Progenitor cell of endocrine pancreas (in vitro differentiated cells): ENCODE measurements at places on chromosomes 16 and 17.

DNA sequence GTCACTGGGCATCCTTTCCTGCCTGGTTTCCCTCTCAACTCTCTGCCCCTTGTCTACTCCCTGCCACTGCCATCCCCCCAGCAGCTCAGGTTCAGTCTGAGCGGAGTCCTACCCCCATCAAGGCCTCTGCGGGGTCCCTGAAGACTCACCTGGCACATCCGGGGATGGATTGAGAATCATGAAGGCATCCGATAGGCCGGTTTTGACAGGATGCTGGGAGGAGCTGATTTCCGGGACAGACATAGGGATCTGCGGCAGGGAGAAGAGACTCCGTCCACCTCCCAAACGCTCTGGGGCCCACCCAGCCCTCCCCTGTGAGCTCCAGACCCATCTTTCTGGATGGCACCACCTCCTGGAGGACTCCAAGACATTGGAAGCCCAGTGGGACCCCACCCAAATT, 45.7 kb downstream of the PLXDC1 start:
- DNase-seq = no peak

DNA sequence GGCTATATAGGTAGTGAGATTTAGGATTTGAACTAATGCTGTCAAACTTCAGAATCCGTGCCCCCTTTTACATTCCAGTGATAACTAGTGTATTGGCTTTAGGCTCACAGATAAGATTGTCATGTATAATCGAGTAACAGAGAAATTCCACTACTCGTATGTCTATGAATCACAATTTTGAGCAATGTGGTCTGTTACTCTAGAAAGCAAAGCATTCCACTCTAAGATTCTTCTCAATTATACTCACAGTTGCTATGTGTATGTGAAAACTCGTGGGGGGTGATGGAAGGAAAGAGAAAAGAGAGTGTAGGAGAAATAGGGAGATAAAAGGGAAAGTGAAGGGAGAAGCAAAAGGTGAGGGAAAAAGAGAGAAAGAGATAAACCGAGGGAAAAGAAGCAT, 1175.1 kb upstream of the GOT2 start:
- DNase-seq = no peak

DNA sequence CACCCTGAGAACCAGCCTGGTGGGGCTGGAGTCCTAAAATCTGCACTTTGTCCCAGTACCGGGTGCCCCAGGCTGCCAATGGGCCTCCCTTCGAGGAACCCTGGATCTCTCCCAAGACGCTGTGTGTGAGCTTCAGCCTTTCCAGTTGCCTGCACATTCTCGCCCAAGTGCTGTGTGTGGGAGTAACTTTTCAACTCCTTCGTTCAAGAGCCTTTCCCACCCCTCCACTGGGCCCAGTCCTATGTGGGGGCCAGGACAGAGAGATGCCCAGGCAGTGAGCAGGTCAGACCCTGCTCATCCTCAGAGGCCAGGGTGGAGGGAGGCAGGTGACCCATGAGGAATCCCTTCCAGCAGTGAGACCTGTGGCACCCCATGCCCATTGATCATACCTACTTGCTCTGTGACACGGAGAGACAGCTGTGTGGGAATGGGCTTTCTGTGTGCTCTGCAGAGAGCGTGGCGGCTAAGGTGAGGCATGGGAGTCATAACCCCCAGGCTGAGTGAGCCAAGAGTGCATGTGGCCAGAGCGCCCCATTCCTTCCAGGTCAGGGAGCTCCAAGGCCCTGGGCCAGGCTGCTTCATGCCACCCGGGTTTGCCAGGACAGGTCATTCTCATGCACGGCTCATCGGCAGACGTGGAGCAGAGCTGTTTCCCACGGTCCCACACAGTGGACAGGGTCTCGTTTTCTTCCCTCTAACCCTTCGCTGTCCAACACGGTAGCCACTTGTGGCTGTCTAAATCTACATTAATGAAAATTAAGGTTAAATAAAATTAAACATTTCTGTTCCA, 154.4 kb downstream of the CLEC16A start:
- no peak for DNase-seq

DNA sequence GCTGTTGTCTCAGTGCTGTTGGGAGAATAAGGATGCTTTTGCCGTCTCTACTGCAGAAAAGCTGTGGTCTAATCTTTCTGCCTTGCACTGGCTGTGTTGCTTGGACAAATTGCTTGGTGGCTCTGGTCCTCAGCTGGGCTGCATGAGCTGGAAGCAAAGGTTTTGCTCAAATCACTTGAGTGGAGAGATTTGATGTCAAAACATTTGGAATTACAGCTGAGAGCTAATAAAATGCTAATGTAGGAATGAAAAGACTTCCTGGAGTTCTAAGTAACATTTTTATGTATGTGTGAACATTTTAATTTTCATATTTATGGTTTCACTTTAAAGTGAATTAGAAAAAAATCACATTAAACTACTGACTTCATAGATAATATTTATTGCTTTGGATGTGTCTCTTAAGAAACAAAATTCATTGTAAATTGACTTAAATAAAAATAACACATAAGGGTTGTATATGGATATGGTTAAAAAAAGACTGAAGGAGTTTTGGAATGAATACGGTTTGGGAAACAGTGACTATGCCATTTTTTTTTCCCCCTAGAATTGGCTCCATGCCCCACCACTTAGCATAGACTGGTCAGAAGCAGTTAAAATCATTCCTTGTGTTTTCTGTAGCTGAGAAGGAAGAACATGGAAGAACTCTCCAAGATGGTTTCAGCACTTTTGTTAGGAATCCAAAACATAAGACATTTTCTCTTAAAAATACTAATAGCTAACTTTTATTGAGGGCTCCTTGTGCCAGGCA, 39.2 kb upstream of the FAM20A start:
- no peak for DNase-seq

- no peak for DNase-seq
Measured at GRCh38 chr16:53744449-53744848, 40.5 kb downstream of the FTO start.

DNA sequence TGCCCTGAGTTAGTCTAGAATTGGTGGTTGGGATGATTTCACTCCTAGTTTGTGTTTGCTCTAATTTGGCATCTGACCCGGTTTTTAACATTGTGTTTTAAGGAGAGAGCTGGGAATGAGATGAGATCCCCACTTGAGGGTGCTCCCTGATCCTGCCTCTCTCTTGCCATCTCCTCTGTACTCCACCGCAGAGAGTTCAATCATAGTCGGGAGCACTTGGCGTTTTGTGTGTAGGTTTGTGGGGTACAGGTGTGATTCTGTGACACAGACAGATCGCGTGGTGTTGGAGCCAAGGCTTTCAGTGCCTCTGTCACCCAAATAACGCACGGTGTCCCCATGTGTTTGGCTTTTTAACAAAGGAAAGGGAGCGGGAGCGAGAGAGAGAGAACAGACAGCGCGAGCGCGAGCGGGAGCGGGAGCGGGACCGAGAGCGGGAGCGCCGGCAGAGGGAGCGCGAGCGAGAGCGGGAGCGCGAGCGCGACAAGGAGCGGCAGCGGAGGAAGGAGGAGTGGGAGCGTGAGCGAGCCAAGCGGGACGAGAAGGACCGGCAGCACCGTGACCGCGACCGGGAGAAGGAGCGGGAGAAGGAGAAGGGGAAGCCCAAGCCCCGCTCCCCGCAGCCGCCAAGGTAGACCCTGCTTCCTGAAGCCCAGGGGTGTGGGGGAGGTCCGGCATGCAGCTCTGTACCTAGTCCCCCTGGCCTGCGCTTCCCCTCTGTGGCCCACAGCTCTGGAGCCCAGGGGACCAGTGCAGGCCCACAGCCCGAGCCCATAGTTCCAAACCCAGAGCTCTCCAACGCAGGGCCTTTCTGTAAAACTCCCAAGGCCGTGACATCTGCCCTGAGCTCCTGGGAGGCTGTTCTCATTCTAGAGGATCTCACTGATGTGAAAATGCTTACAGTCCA, 27.2 kb upstream of the IL17C start:
- DNase-seq = no peak

DNA sequence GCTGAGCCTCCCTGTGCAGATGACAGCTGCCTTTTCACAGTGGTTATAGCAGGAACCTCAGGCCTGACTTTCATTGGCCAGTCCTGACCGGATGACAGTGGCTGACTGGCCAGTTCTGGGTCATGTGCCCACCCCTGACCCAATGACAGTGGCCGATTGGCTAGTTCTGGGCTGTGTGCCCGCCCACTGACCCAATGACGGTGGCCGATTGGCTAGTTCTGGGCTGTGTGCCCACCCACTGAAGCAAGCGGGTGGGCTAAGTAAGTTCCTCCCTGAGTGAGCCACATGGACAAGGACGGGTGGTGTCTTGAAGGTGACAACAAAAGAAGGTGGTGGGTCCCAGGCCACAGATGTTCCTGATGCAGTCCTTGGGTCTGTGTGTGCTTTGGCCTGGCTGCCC, 9.5 kb downstream of the DEF8 start:
- DNase-seq = no peak

- DNase-seq = no peak
Measured at GRCh38 chr17:60627124-60627523, 27.1 kb downstream of the PPM1D start.

DNA sequence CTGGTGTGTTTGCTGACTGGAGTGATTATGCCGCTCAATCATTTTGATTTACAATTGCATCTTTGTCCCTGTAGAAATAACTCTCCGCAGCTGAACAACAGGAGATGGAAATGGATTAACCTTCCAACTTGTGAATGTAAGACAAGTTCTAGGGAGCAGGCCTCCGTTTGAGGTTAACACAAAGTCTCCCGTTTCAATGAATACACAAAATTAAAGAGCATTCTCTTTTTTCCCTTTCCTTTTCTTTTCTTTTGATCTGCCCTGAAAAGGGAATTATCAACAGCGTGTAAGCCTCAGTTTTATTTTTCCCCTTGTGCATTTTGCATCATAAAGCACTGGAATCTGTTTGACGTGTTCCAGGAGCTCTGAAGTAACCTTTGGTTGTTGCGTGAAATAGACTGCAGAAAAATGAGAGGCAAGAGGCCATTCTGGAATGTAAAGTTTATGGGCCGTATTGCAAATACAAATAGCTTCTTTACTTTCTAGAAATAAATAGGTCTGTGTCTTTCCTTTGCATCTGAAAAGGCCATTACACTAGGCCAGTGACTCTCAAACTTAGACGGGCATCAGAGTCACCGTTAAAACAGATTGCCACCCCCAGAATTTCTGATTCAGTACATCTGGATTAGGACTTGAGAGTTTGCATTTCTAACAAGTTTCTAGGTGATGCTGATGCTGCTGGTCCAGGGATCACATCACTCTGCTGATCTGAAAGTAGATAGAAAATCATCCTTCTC, 164.7 kb downstream of the ZNF18 start:
- DNase-seq = no peak

DNA sequence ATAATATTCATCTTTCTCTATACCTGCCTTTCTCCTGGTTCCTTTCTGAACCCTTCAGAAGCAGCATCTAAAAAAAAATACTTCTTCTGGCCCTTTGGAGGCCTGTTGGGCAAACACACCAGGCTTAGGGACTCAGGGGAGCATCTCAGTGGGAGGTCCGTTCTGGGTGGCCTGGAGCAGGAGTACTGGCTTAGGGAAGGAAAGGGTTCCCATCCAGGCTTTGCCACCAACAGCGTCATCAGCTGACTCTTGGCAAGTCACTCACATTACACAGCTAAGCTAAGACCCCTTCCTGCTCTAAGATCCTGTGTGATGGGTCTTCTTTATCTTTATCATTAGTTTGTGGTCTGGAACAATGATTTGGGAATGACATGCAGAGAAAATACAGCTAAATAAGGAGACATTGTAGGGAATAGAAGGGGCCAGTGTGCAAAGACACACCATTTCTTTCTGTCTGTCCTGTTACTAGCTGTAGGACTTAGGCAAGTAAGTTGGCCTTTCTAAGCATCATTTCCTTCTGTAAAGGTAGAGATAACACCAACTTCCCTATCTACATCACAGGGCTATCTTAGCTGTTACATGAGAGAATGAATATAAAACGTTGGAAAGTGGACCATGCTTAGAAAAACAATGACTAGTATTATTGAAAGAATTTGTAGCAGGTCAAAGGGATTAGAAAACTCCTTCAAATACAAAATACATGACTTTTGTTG, 9.9 kb downstream of the PCTP start:
- DNase-seq = no peak

GRCh38 chr16:51149721-51150164, 1.3 kb downstream of the SALL1 start:
- DNase-seq = peak; percentile 22

DNA sequence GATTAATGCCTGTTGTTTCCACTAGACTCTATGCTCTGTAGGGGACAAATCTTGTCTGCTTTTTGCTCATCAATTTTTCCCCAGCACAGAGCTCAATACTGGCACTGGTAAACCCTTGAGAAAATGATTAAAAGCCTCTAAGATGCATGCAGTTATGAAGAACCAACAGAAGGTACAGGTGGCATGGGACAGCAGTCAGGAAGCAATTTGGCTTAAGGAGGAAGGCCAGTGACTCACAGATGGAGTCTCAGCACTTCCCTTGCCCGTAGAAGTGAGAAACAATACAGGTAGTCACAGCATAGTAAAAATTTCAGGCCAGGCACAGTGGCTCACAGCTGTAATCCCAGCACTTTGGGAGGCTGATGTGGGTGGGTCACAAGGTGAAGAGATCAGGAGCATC, 504.7 kb upstream of the RBFOX1 start:
- no peak for DNase-seq

GRCh38 chr16:48622456-48623303, 12.7 kb upstream of the N4BP1 start:
- no peak for DNase-seq

DNA sequence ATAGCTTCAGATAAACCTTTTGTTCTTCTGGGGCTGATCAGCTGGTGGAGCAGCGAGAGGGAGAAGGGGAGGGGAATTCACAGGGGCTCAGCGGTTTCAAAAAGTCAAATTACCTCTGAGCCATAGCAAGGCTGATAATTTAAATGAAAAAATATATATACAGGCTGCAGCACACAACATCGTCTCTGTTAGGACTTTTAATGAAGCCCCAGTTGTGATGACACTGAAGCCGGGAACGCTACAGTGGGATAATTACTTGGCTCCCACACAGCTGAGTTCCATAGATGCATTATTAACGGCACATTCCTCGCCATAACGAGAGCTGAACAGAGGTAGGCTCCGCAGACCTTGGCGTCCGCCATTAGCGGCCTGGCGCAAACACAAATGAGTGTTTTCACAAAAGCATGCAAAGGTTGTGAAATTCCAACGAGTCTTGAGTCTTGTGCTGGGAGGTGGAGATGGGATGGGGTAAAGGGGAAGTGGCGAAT, 216.0 kb downstream of the C16orf78 start:
- DNase-seq = no peak
